ENCODE measurements at places on chromosomes 2 and 18.

DNA sequence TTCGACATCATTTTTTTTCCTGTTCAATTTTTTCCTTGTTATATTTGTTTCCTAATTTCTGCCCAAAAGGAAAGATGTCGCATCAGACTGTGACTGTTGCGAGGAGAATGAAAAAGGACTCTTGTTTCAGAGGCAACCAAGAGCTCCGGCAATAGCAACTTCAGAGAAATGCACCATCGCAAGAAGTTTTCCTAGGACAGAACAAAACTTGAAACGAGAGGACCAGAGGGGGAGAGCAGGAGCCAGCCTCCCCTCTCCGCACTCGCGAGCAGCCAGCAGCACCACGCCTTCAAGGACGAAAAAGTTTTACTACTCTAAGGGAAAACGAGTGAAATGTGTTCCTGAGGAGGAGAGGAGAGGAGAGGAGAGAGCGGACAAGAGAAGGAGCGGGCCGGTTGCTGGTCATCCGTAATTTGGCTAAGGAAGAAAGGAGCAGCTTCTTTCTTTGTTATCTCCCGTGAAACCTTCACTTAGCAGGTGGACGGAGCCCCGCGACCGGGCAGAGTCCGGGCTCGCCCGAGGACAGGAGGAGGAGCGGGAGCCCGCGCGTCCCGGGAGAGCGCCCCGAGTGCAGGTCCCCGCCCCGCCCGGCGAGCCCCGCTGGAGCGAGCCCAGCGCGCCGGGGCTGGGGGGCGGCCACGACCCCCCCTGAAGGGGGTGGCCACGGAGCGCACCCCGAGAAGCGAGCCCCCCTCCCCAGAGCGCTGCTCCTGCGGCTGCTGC lies 744 bp downstream of the POU3F3 start:
- DNase-seq: no peak

GRCh38 chr2:9554921-9555296 lies 721 bp downstream of the ADAM17 start:
- no peak for DNase-seq

DNA sequence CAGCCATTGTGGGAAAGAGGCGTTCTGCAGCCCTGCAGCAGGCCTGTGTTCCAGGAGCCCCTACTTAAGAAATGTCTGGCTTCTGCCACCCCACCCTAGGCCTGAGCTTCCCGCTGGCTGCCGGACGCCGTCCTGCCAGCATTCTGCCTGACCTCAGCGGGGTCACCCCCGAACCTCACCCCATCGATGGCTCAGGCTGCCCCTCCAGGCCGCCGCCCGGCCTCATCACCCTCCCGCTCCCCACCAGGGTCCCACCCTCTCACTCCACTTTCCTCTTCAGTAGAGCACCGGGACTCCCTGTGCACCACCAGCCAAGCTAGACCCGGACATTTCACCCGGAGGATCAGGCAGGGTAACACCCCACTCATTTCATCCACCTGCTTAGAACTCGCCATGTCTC lies 73.6 kb upstream of the SALL3 start:
- DNase-seq: no peak

DNA sequence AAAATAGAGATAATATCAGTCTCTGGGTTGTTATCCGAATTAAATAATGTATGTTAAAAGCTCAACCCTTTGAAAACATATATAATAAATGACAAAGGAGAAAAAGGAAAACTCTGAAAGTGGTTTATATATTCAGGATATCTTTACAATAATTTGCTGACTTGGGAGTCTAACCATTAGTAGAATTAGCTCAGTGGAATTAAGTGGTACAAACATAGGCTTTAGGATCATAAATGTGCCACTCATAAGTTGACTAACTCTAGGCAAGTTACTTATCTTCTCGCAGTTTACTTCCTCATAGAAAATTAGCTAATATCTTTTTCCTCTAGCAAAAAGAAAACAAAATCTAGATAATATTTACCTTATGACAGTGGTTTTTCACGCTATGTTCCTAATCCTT lies 44.6 kb downstream of the HEATR5B start:
- DNase-seq: no peak

- DNase-seq: no peak
Measured at GRCh38 chr18:59275406-59275949, 2.2 kb upstream of the RAX start.

- no peak for DNase-seq
Measured at GRCh38 chr2:236720974-236721540, 151.4 kb downstream of the ACKR3 start.

DNA sequence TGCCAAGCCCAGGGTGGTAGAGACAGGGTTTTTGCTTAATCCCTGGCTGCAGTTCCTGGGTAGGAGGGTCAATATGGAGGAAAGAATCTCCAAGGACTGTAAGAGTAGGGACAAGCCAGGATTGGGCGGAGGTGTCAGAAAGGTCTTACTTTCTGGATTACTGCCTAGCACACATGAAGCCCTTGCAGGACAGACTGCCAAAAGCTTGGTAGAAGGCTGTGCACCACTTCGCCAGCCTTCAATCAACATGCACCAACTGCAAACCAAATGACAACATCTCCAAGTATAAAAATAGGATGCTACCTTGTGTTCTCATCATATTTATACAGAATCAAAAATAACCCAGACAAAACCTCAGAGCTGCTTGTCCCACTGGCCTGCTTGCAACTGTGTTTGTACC lies 3.7 kb downstream of the ZNF142 start:
- DNase-seq: no peak

DNA sequence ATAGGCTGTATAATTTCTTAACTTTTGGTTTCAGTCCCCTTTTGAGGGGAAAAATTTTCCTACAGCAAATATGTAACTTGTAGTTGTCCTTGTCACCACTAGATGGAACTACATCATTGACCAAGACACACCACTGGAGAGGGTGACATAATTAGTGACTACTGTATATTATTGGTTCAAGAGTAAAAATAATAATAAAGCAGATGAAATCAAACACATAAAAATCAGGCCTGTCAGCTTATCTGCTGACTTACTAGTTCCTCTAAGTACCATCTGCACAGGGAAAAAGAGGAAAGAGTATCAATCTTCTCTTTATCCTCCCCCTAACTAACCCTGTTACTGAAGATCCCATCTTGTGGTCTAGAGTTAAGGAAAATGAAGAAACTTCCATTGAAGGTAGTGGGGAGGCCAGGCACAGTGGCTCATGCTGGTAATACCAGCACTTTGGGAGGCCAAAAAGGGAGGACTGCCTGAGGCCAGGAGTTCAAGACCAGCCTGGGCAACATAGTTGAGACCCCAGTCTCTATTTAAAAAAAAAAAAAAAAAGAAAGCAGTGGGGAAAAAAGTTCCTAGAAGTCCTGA lies 29.6 kb upstream of the ENOSF1 start:
- no peak for DNase-seq

DNA sequence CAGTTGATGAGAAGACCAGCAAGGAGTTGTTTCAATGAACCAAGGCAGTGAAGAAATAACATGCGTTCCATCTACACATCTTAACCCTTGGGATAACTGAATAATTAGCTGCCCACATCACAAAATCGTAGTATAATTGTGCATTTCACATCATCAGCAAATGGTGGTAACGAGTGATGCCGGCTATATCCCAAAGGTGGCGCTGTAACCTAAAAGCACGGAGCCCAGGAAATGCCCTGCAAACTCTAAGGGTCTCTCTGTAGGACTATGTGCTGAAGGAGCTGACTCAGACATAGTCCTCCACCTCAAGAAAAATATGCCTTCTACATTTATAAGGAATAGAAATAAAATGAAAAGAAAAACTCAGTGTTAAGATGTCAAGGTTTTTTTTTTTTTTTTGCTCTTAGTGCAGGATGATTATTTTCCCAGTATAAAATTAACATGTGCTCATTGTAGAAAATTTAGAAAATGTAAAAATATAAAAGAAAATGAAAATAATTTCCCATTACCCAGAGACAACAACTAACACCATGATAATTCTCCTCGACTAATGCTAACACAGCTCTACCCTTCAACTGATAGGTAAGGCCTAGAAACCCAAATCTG lies 23.1 kb upstream of the DSG3 start:
- no peak for DNase-seq

GRCh38 chr2:189022492-189022891 lies 48.3 kb downstream of the COL3A1 start:
- DNase-seq: no peak

DNA sequence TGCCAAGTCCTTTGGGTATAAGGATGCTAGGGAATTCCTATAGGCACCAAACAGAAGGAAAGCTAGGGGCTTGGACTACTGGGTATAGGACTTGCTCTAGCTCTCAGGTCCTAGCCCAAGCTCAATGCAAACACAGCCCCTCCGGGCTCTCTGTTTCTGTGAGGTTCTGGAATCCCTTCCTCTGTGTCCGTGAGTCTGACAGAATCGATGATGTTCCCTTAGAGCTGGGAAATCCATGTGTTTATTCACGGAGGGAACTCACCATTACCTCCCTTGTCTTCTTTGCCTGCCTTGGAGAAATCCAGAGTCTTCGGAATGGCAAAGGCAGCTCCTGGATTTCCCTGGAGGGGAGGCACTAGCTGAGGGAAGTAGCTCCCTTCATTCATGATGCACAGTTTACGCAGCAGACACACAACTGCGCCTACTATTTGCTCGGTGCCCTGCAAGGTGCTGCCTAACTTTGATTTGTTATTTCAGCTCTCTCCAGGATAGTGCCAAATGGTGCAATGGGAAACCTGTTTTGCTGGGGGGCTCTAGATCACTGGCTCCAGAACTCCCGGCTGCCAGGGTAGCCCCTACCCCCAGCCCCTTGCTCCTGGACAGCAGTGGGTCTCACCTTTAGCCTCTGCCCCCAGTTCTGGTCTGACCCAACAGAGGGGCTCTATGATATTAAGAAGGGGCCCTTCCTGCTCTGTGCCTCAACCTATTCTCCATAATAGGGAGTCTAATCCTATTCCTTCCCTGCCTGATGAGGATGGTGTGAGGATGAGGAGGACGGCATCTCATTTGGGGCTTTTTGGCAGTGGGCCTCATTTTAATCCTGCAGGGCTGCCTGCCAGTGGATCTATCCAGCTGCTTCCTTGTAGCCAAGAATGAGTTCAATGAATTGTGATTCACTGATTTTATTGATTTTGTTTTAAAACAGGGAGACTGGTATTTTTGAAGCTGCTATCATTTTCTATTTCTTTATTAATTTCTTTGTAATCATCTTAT lies 8.4 kb upstream of the PSMD1 start:
- DNase-seq: no peak

DNA sequence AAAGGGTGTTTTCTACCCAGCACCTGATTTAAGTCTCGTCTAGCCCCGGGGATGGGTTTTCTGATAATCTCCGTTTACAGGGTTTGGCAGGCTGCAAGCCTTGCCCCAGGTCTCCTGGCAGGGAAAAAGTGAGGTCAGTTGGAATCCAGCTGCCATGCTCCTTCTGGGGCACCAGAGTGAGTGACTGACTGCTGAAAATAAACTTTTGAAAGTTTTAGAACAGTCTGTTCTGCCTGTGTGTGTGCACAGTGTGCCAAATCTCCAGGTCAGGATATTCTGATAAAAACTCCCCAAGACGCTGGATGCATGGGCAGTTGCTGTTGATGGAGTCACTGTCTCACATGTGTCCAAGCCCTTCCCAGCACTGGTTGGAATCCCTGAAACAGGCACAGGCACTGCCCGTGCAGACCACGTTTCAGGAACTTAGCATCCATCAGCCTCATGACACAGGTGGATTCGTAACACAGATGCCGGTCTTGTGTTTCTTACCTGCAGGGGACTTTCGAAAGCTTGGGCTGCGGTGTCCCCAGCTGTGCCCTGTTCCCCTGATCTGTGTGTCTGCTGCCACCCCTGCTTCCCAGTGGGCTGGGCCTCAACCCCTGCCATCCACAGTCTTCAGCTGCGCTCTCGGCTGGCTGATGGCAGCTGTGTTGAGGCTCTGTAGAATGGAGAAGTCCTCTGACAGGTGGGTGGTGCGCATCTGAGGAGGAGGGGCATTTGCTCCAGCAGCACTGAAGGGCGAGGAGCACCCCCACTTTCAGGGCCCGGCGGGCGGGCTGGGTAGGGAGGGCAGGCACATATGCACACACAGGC lies 65.0 kb downstream of the SH3RF3 start:
- DNase-seq: no peak

DNA sequence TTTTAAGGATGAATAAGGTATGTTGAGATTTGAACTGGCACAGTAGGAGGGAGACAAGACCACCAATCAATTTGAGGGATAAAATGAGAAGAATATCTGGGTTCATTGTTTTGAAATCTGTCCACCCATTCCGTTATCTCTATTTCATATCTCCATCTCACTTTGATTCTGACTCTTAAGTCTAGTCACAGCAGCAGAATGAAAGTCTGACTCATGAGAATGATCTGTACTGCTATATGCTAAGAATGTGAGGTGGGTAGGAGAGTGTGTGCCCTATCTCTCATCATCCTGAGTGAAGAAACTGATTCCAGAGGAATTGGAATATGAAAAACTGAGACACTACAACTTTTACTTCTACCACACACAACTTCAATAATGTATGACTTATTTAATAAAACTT lies 1994.5 kb upstream of the PIK3C3 start:
- no peak for DNase-seq

DNA sequence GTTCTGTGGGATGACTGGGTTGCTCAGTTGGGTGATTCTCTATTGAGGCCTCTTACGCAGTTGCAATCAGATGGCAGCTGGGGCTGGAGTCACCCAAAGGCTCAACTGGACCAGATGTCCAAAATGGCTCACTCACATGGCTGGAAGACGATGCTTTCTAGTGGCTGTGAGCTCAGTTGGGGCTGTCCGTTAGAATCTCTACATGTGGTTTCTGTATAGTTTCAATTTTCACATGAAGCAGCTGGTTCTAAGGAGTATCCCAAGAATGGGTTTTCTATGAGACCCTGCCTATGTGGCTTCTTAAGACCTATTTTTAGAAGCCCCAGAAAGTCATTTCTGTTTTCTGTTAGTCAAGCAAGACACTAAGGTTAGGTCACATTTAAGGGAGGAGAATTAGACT lies 4.4 kb downstream of the XRCC5 start:
- DNase-seq: no peak

DNA sequence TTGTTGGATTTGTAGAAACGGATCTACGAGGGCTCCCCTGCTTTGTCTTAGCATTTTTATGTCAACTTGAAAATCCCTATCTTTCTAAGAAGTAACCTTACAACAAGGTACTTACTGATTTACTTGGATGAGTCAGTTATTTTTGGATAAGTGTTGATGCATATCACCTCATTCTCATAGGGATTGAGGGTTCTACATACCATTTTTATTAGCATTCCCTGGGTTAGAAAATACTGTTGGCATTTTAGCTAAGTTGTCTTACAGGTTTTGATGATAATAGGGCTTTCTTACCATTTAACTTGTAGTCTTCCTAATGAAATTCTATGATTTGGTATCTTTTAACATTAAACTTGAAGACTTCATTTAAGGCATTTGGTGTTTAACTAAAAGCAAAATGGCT lies 125.2 kb downstream of the UBE2E3 start:
- no peak for DNase-seq

DNA sequence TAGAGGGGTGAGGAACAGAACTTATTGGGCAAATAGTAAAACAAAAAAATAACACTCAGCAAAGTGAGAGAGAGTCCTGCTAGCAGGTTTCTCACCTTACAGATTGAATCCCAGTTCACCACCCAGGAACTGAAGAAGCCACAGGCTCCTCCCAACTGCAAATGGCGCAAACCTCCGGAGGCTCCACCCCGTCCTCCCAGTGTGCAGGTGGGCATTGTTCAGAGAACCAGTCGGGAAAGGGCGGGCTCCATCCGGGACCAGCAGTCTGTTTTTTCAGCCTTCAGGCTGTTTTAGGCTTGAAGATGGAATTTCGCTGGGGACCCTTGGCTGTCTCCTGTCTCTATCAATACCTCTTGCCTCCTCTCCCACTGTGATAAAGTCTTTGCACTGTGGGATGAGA lies 317.5 kb downstream of the PARD3B start:
- DNase-seq: no peak

Data from stimulated activated CD8-positive, alpha-beta memory T cell treated with anti-CD3 and anti-CD28 coated beads, Interleukin-7, amount 100 ng/mL, for 1 hour (primary cell).